ENCODE measurements at places on chromosomes 7 and 10.
A peak's percentile ranks its signal among the peaks of the same experiment; 100 is the strongest.

GRCh38 chr10:44962870-44963738, 3.5 kb downstream of the RASSF4 start:
- peak; percentile 70 for DNase-seq

DNA sequence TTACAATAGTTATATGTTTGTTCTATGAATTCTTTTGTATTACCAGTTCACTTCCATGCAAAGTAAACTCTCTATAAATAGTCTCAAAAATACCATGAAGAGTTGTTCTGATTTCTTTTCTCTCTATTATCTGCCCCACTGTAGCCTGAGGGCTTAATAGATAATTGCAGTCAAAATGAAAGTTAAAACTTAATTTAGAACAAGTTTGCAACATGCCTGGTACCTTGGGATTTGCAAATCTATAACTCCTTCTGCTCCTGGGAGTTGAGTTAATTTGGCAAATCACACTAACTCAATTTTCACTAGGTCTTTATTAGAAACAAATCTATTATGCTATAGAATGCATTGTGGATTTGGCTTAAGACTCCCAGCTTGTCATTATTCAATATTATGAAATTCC, 21.8 kb upstream of the NDUFA5 start:
- no peak for DNase-seq

DNA sequence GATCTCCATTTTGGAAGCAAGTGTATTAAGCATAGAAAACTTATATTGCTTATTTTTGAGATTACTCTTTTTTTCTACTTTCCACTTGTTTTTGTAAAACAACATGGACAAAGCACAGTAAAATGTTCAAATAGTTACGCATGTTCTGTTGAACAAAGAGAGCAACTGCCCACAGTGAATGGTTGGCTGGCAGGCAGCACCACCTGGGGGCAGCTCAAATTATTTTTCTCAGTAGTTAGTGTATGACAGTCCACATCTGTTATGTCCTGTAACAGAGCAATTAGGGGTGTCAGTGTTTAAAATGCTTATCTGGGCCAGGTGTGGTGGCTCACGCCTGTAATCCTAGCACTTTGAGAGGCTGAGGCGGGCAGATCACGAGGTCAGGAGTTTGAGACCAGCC, 46.1 kb upstream of the CACUL1 start:
- no peak for DNase-seq

- no peak for DNase-seq
Measured at GRCh38 chr7:99004781-99005500, 126.6 kb downstream of the TRRAP start.

GRCh38 chr10:6068422-6068821, 6.3 kb upstream of the IL2RA start:
- DNase-seq = no peak

DNA sequence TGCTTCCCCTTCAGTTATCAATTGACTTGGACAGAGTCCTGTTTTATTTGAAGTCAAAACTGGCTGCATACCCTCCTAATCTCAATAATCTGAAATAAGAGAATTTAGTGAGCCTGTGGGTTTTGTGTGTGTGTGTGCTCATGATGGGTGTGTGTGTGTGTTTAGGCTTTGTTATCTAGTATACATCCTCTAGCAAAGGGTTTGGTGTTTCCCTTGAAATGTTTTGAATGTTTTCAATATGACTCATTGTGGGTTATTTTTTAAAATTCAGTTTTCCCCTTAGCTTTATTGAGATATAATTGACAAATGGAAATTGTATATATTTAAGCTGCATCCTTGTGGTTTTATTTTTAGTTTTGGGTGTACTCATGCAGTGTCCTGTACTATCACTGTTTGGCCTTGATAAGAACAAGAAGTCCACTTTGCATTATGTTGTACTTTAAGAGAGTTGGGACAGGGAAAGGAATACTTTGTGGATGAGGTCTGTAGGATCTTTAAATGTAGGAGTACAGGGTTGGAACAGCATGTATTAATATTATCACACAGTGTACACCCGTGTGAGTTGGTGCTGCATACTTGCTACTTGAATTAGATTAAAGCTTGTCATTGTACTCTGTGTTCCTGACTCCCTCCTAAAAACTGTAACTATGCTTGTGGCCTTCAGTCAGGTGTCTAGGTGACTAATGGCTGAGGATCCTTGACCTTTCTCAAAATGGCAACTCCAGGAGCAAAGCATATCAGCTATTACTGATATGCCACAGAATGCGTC, 58.3 kb downstream of the VCL start:
- no peak for DNase-seq

GRCh38 chr10:68727146-68727545, 6.1 kb downstream of the CCAR1 start:
- no peak for DNase-seq

- no peak for DNase-seq
Measured at GRCh38 chr7:1320616-1321240, 88.1 kb downstream of the UNCX start.

DNA sequence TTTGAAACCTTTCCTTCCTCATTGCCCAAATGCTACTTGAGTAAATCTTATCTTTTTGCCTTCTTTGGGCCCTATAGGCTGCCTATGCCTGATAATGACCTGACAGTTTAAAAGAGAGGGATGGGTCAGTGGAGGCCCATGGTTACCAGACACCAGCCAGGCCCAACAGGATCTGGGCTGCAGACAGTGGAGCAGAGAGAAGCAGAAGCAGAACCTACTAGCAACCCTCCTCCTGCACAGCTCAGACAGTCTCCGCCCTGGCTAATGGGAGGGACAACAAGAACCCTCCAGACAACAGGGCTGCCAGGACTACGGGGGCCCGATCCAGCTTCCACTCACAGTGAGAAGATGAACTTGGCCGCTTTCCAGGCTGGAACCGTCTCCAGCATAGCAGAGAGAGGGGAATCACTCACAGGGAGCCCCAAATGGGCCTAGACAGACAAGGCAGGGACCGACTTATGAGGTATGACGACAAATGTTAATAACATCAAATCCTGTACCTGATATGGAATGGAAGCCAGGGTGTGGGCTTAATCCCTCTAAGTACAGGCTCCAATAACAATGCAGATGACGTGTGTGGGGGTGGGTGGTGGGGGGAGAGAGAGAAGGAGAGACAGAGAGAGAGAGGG, 31.7 kb upstream of the DGKI start:
- DNase-seq = peak; percentile 87

DNA sequence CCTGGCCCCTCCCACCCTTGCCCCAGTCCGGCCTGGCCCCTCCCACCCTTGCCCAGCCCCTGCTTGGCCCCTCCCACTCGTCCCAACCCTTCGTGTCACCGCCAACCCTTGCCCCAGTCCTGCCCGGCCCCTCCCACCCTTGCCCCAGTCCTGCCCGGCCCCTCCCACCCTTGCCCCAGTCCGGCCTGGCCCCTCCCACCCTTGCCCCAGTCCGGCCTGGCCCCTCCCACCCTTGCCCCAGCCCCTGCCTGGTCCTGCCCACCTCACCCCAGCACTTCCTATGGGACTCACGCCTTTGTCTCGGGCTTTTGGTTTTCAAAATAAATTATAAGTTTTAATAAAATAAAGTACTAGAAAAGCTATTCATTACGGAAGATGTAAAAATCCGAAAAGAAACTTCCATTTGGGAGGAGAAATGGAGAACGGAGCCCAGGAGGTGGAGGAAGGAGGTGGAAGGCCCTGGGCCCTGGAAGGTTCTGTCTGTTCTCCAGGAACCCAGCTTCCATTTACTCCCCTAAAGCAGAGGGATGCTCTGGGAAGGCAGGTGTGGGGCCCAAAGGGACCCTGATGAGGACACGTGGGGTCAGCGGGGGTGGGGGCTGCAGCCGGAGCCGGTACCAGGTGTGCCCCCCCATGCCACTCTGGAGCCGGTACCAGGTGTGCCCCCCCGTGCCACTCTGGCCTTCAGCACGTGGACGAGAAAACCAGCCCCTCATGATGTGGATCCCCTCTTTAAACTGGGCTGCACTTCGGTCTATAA, 52.2 kb downstream of the PWWP2B start:
- DNase-seq = peak; percentile 31

- DNase-seq = peak; percentile 37
Measured at GRCh38 chr7:28106321-28106829, 74.2 kb downstream of the JAZF1 start.

- no peak for DNase-seq
Measured at GRCh38 chr7:157077021-157077420, 61.7 kb upstream of the UBE3C start.

DNA sequence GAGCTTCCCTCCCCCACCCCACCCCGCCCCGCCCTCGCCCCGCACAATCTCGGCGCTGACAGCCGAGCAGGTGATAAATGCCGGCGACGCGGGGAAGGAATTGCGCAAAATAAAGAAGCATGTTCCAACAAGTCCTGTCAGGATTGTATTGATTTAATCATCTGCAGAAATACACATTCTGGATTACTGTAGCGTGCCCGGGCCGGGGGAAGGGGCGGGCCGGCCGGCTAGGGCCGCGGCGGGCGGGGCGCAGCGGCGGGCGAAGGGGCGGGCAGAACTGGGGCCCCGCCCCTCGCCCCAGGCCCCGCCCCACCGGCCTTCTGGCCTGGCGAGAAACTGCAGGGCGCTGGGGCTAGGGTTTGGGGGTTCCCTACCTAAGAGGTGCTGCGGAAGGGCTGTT, 88.9 kb upstream of the PAX2 start:
- no peak for DNase-seq

- no peak for DNase-seq
Measured at GRCh38 chr7:132326878-132327589, 249.2 kb downstream of the PLXNA4 start.

- DNase-seq = no peak
Measured at GRCh38 chr7:100588438-100588837, 2.3 kb downstream of the FBXO24 start.

GRCh38 chr10:6275022-6275997, 72.6 kb downstream of the PFKFB3 start:
- DNase-seq = peak; percentile 88

- DNase-seq = no peak
Measured at GRCh38 chr7:105600720-105601550, 19.6 kb upstream of the EFCAB10 start.
